Bronchus fibroblast of lung (primary cell): ENCODE measurements at places on chromosomes 5 and 9. TPM values are rescaled to one million over a fixed set of nuclear protein-coding genes. Genes with fewer than 3 reads are reported as not detected.

The F2RL1 gene
- 16.5 and 20.2 TPM in 2 replicates for total RNA-seq

The RNF183 gene
- not detected in 2 replicates for total RNA-seq

The CCL19 gene
- total RNA-seq: not detected in 2 replicates

The TTC16 gene
- total RNA-seq: under 0.01 TPM in 1 of 2 replicates, not detected in the other

The DMGDH gene
- total RNA-seq: 0.89 and 2.5 TPM in 2 replicates
